ENCODE measurements at places on chromosomes 16 and 17.

GRCh38 chr17:73031472-73031871 lies 61.0 kb downstream of the SLC39A11 start:
- DNase-seq = no peak

DNA sequence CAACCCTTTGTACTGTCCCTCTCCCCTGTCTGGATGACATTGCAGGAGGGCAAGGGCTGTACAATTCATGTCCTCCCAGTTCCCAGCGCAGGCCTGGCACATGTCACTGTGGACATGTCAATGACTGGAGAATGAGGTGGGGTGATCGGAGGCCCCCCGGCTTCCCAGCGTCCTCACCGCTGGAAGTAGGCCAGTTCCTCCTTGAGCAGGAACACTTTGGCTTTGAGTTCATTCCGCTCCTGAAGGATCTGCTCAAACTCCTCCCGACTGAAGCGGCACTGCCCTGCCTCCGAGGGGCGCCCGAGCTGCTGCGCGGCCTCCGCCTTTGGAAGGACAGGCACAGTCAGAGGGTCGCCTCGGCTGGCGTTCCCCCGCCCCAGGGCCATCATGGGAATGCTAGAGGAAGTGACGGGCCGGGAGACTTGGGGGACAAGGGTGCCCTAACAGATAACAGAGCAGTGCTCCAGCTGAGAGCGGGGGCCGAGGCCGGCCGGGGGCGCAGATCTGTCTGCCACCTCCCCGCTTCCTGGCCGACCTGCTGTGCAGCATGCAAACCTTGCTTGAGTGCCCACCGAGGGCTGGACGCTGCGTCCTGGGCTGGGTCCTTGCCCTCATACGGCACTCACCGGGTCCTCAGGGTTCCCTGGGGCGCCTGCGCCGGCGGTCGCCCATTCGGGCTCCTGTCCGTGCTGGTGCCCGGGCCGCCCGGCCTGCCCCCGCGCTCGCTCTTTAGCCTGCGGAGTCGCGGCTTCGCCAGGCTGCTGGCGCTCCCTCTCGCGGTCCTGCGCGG lies 1.3 kb downstream of the RILP start:
- DNase-seq = no peak

- no peak for DNase-seq
Measured at GRCh38 chr17:78956254-78956653, 23.5 kb downstream of the LGALS3BP start.

GRCh38 chr17:78883089-78883532 lies 19.9 kb downstream of the CEP295NL start:
- DNase-seq = no peak

- DNase-seq = no peak
Measured at GRCh38 chr17:48013876-48014594, 23.6 kb downstream of the COPZ2 start.

DNA sequence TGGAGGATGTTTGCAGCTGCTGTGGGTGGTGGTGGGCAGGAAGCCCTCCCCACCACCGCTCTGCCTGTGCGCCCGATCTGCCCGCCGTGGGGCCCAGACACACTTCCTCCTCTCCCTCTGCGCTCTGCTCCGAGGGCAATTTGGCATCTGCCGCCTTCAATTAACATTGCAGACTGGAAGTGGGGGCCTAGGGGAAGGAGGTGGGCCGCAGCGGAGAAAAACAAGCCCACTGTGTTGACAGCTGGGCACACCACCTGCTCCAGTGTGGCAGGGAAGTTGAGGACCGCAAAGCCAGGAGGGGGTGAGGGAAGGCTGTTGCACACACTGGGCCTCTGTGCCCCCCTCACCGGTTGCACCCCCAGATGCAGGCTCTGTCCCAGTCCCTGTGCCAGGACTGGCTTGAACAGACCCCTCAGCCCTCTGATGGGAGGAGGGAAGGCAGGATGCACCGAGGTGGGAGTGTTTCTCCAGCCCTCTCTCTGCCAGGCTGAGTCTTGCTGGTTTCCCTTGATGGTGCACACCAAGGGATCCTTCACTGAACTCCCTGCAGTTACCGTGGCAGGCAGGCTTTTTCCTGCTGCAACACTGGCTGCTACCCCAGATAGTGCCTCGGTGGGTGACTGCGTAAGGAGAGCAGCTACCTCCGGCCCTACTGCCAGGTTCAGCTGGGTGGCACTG lies 72.8 kb upstream of the MED9 start:
- peak; percentile 76 for DNase-seq

GRCh38 chr17:2860883-2861282 lies 64.6 kb downstream of the RAP1GAP2 start:
- DNase-seq = no peak

GRCh38 chr17:34820248-34820801 lies 140.9 kb downstream of the CCT6B start:
- no peak for DNase-seq

DNA sequence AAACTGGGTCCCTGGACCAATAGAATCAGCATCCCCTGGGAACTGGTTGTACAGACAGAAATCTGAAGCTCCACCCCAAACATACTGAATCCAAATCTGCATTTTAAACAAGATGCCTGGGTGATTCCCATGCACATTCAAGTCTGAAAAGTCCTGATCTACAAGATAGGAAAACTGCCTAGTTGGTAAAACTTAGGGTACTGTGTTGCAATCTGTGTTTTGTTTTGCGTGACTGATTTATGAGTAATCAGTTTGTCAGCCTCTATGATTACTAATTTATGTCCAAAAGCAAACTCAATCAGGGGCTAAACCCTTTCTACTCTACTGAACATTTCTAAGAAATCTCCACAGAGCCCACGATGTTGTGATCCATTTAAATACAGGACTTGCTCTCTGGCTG lies 103.8 kb downstream of the YPEL2 start:
- DNase-seq = no peak

GRCh38 chr17:64196601-64197000 lies 66.5 kb downstream of the TEX2 start:
- DNase-seq = no peak

- peak; percentile 68 for DNase-seq
Measured at GRCh38 chr17:56678249-56679114, 85.0 kb downstream of the NOG start.

- no peak for DNase-seq
Measured at GRCh38 chr16:67000384-67001351, 12.3 kb downstream of the CES4A start.

DNA sequence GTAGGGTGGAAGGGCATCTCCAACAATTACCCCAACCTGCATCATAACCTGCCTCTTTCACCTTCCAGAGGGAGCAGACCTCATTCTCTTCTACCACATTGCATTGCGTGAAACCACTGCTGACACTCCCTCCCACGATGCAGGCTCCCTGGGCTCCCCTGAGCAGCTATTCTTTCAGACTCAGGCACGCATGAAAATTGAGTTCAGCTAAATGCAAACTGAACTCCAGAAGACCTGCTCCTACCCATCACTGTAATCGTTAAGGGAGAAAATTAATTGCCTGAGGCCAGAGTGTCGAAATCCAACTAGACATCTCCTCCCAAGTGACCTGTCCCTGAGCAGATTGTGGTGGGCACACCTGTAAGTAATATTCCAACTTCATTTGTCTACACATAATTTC lies 186.0 kb downstream of the GRIN2A start:
- DNase-seq = no peak

- DNase-seq = no peak
Measured at GRCh38 chr17:31907342-31907962, 5.9 kb upstream of the UTP6 start.

GRCh38 chr17:41009301-41009760 lies 403 bp upstream of the KRTAP3-1 start:
- DNase-seq = no peak

GRCh38 chr16:19517424-19518089 lies 4.3 kb downstream of the GDE1 start:
- DNase-seq = no peak

GRCh38 chr16:19356024-19356952 lies 61.4 kb upstream of the TMC5 start:
- DNase-seq = no peak

- DNase-seq = no peak
Measured at GRCh38 chr17:2780256-2780655, 16.0 kb upstream of the RAP1GAP2 start.

DNA sequence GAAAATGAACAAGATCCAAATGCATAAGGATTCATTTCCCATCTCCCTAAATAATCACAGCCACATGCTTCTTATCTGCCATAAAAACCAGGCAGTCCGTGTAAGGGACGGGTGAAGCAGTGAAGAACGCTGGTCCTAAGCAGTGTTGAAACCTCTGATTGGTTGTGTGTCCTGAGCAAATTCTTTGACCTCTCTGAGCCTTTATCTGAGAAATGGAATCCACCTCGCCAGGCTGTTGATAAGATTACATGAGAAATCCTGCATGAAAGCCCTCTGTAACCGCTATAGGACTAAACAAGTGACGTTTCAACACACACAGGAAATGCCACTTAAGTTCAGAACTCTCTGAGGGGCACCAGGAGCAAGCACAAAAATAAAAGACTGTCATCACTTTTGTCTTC lies 26.8 kb downstream of the GAS7 start:
- no peak for DNase-seq

DNA sequence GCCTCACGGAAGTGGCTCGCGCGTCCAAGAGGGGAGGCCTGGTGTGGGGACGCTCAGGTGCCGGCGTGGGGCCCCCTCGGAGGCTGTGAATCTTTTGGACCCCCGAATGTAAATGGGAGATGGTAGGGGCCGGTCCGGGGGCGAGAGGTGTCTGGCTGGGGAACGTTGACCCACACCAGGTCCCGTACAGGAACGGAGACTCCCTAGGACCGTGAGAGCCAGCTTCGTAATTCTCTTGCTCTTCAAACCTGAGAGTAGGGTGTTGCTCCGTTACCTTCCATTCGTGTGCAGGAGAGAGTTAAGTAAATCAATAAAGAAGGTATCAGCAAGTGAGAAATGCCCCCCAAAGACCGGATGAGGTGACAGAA lies 481 bp downstream of the LYRM1 start:
- DNase-seq = no peak

DNA sequence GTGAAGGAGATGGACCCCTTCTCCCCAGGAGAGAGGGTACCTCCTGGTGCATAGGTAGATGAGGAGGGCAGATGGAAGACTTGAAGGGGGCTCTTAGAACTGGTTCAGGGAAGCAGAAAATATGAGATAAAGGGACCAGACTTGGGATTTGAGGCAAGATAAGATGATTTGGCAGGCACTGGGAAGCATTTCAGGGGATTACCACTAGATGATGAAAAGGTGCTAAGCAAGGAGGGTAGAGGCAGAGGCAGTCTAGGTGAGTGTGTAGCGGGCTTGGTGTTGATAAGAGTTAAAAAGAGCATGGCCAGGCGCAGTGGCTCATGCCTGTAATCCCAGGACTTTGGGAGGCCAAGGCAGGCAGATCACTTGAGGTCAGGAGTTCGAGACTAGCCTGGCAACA lies 14.4 kb downstream of the SLC9A5 start:
- no peak for DNase-seq

DNA sequence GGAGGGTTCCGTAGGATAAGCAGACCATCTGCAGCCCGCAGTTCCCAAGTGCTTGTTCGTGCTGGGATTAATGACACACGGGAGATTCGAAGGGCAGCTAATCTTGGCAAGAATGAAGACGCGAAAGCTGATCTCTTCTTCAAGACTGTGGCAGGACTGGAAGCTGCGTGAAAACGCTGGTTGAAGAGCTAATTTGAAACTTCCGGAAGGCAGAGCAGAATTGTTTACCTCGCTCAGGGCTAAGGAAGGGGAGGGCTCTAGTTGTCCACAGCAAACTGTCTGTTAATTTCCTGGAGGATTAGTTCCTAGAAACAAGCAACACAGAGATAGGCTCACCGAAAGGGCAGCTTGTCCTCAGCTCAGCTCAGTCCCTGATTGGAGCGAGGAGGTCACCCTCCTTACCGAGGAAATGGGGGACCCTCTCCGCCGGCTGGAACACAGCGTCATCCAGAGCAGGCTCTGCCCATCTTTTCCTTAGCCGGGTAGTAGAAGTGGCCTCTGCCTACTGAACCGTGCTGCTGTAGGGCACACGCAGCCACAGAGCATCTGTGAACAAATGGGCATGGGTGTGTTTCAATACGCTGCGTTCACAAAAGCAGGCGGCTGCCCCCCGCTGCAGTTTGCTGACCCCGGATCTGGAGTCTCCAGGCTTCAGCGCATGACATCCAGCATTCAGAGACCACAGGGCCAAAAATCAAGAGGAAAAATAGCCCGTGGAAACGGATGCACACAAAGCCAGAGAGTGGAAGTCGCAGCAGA lies 16.7 kb upstream of the BAIAP2 start:
- DNase-seq = no peak
